ENCODE measurements at places on chromosomes 11 and 22.
A peak's percentile ranks its signal among the peaks of the same experiment; 100 is the strongest.

DNA sequence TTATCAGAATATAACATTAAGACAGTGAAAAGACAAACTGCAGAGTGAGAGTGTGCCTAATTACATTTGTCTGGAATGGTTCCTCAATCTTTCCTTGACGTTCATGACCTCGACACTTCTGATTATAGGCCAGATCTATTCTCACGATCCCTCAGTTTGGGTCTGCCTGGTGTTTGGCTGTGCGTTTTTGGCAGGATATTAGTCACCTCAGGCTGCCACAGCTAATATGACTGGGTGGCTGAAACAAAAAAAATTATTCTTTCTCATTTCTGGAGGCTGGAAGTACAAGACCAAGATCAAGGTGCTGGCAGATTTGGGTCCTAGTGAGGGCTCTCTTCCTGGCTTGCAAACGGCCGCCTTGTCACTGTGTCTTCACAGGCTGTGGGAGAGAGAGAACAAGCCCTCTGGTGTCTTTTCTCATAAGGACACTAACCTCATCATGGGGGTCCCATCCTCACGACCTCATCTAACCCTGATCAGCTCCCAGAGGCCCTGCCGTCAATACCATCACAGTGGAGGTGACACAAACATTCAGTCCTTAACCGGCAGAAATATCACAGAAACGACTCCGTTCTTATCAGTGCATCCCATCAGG, 23.2 kb downstream of the IFITM10 start:
- DNase-seq, result no peak

- DNase-seq, result no peak
These were observed 65.3 kb downstream of the MCM5 start for GRCh38 chr22:35465109-35465701.

DNA sequence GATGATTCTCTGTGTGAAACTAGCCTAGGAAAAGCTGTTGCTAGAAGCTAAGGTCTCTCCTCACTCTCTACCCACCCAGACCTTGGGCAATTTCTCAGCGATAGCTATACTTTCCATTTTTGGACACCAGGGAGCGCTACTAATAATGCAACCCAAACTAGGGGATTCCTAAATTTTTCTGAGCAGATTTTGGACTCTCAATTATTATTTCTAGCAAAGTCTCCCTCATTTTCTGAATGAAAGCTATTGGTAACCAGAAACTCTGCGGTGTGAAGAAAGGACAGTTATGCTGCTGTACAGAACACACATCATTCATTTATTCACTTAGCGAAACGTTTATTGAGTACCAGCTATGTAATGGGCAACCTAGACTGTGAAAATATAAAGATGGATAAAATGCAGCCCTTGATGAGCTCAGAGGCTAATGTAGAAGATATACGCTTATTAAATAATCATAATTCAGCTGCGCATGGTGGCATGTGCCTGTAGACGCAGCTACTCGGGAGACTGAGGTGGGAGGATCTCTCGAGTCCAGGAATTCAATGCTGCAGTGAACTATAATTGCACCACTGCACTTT, 6.1 kb upstream of the STIM1 start:
- peak; percentile 19 for DNase-seq

DNA sequence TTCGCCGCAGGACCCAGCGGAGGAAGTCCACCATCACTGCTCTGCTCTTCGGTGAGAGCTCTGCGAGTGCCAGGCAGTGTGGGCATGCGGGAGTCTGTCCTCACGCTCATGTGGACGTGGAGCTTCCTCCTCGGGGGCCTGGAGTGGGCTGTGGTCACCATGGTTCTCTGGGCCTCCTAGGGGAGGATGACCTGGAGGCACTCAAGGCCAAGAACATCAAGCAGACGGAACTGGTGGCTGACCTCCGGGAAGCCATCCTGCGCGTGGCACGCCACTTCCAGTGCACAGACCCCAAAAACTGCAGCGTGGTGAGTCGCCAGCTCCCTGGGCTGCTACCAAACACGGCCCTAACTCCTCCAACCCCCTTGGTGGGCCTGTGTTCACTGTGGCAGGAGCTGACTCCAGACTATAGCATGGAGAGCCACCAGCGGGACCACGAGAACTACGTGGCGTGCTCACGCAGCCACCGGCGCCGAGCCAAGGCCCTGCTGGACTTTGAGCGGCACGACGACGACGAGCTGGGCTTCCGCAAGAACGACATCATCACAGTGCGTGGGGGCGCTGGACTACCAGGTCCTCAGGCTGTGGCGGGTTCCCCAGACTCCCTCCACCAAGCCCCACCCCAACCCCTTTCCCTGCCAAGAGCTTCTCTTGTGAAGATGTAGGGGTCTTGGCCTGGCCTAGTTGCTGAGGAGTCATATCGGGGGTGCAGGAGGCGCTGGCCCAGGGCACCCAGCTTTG, 36.8 kb downstream of the SGSM3 start:
- no peak for DNase-seq

DNA sequence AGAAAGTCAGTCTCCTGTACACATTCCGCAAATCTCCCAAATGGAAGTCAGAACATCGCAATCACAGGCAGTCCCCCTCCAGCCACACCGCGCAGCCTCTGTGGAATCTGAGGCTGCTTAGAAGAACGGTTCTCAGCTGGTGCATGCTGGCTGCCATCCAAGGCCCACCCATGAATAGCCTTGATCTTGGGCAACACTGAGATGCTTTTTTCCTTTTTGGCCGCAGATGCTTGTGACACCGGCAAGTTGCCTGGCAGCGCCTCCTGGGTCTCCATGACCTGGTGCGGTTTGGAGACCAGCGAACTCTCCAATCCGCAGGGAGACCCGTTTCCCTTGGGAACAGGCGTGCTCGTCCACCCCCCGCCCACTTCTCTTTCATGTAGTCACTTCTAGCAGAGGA, 26.3 kb upstream of the PHF21B start:
- no peak for DNase-seq

- DNase-seq, result no peak
These were observed 28.6 kb downstream of the RIBC2 start for GRCh38 chr22:45442116-45442515.

GRCh38 chr11:100990931-100991330, 138.7 kb downstream of the PGR start:
- no peak for DNase-seq

DNA sequence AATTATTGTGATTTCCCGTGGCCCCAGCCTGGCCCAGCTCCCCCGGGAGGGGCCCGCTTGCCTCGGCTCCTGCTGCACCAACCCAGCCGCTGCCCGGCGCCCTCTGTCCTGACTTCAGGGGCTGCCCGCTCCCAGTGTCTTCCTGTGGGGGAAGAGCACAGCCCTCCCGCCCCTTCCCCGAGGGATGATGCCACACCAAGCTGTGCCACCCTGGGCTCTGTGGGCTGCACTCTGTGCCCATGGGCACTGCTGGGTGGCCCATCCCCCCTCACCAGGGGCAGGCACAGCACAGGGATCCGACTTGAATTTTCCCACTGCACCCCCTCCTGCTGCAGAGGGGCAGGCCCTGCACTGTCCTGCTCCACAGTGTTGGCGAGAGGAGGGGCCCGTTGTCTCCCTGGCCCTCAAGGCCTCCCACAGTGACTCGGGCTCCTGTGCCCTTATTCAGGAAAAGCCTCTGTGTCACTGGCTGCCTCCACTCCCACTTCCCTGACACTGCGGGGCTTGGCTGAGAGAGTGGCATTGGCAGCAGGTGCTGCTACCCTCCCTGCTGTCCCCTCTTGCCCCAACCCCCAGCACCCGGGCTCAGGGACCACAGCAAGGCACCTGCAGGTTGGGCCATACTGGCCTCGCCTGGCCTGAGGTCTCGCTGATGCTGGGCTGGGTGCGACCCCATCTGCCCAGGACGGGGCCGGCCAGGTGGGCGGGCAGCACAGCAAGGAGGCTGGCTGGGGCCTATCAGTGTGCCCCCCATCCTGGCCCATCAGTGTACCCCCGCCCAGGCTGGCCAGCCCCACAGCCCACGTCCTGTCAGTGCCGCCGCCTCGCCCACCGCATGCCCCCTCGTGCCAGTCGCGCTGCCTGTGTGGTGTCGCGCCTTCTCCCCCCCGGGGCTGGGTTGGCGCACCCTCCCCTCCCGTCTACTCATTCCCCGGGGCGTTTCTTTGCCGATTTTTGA, 3.3 kb upstream of the ANKRD13D start:
- DNase-seq, result no peak

GRCh38 chr11:61910187-61911127, 6.9 kb downstream of the RAB3IL1 start:
- no peak for DNase-seq

DNA sequence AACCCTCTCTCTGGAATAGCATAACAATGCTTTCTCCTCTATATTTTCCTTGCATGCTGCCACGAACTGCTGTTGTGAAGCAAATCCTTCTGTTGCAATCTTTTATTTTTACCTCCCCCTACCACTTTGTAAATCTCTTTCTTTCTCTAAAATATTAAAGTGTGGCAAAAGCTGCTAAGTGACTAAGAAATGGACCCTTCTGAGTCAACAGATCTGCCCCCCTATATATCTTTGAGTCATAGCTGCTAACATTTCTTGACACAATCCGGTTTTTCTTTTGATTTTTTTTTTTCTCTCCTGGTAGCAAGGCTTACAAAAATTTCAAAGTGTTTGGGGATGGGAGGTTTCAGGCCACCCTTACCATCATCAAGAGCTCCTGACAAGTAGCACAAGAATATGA, 39.0 kb upstream of the KIRREL3 start:
- DNase-seq, result no peak

- DNase-seq, result no peak
These were observed 3.6 kb downstream of the POLDIP3 start for GRCh38 chr22:42611051-42611450.

GRCh38 chr22:20436307-20436767, 1.3 kb downstream of the SCARF2 start:
- no peak for DNase-seq

DNA sequence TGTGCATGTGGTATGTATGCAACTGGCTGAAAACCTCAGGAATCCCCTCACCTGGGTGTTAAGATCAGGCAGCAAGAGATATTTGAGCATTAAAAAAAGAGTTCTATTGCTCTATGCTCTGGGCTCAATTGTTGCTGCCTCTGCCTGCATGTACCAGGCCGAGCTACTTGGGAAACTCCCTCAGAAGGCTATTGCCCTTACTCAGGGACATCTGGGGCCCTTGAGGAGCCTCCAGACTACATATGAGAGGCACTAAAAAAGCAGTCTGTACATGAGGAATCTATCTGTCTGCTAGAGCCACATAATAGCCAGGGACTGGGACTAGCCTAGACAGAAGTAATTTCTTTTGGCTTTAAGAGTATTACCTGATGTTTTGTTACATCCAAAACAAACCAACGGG, 120.1 kb downstream of the SWAP70 start:
- DNase-seq, result no peak

Data from SHP77 (cell line).